Stimulated activated CD4-positive, alpha-beta T cell treated with anti-CD3 and anti-CD28 coated beads, Interleukin-4, amount 100 ng/mL, for 1 hour (primary cell): ENCODE measurements at places on chromosomes 3 and 15.
A peak's percentile ranks its signal among the peaks of the same experiment; 100 is the strongest.

DNA sequence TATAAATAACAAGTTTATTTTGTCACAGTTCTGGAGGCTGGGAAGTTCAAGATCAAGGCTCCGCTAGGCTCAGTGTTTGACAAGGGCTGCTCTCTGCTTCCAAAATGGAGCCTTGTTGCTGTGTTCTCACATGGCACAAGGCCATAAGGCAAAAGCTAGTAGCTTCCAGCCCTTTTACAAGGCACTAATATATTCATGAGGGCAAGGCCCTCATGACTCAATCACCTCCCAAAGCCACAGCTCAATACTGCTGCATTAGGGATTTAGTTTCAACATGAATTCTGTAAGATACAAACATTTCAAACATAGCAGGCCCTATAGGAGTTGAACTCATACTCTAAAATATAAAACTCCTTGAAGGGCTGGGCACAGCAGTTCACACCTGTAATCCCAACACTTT is 30.2 kb downstream of the ZBTB11 start:
- DNase-seq, result no peak

DNA sequence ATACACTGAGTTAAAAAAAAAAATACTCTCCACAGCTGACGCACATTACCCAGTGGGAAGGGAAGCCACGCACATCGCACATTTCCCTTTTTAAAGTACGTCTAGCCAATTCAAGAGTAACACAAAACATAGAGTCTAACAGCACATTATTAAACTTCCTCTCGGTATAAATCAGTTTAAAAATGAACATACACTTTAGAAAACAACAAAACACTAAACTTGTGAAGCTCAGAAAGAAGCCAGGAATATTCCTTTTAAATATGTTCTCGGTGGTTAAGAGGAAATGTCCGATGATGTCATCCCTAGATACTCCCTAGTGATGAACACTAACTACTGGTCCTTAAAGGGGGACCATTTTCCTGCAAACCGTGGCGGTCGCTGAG is 721 bp downstream of the MYEF2 start:
- no peak for DNase-seq

GRCh38 chr3:10601151-10601856 is 95.9 kb upstream of the ATP2B2 start:
- DNase-seq, result no peak

DNA sequence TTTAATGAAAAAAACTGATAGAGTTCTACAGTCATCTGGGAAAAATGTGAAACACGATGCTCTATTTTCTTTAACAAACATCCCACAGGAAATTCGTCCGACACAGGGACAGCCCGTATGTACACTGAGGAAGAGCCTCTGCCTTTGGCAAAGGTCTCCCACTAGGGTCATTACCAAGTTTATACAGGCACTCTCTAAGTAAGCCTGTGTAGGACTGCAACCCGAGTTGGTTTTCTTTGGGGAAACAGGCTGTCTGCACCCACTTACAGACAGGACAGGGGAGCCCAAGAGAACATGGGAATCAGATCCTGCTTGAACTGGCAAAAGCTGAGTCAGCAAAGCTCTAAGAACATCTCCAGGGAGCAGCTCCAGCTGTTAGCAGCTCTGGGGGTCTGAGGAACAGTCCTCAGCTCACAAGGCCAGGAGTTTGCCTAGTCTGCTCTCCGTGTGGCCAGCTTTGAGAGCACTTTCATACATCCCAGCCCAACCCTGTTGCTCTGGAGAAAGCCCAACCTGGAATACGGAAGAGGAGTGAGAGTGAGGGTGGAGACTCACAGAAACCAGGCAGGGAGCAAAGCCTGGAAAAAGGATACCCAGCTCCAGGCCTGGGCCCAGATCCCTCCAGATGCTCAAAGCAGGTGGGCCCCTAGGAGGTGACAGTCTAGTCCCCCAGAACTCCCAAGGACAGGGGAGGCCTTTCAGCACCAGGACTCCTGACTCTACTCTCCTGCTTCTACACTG is 1.9 kb downstream of the TBC1D2B start:
- DNase-seq, result no peak

DNA sequence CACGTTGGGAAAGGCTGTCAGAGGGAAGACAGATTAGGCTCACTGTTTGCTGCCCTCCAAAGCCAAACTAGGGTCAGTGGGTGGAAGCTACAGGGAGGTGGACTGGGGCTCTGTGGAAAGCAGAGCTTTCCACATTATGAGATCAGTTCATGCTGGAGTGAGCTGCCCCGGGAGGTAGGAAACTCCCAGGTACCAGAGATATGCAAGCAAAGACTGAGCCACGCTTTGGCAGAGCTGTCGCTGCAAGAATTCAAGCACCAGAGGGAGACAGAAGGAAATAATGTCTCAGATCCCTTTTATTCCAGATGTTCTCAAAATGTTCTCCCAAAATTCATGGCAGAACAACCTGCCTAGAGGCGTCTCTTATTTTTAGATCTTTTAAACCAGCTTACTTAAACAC is 286.6 kb downstream of the WDR72 start:
- no peak for DNase-seq

DNA sequence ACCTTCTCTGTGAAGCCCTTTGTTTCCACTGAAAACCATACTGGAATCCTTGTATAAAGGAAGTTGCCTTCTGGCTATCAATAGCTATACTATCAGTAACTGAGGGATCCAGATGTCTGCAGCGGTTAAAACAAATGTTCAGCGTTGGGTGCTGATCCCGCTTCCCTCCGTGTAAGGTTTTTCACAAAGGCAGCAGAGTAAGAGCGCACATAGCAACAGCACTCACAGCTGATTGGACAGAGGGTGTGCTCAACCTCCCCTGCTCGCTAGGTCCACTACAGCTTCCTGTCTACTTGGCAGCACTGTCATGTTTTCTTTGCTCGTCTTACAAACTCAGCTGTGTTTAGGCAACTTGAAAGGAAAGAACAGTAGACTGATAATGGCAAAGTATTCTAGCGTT is 27.3 kb downstream of the ATOSA start:
- DNase-seq, result peak; percentile 13

DNA sequence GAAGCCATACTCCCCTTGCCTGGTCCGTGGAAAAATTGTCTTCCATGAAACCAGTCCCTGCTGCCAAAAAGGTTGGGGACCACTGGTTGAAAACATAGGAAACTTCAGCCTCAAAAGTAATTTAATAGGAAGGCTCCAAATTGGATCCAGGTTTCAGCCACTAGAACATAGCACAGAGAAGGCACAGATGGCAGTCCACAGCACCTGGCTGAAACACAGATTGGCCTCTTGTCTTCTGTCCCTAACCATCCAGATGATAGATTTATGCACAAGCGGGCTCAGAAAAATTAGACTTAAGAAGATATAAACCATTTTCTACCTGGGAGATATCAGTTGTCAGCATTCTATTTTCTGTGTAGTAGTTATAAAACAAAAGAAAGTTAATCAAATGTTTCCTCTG is 397.1 kb downstream of the CNTN4 start:
- no peak for DNase-seq

DNA sequence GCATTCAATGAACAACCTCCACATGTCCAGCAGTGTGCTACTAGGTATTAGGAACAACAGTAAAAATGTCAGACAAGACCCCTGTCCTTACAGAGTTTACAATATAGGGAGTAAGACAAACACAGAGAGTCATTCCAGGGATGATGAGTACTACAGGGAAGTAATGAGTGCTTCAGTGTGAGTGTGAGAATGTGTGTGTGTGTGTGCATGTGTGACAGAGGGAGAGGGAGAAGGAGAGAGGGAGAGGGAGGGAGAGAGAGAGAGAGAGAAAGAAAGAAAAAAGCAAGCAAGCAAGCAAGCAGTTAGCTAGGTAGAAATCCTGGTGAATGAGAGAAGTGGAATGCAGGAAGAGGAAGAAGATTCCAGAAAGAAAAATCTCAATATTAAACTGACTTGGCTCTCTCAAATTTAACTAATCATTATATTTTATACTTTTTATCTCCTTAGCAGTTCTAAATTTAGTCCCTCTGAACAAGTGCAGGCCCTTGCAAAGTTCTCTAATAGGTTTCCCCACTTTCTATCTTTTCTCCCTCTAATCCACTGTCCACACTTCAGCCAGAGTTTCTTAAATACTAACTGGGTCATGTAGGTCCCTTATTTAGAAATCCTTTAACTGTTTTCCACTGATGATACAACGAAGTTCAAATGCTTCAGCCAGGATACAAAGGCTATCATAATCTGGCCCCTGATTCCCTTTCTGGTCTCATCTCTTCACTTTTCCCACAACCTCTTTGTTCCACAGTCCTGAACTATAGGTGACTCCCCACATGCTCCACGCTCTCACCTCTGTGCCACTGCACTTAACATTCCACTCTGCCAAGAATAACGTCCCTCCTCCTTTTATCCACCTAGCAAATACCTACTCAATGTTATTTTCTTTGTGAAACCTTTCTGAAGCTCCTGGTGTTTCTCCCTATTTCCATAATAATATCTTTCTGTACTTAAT is 10.3 kb downstream of the DCBLD2 start:
- no peak for DNase-seq

DNA sequence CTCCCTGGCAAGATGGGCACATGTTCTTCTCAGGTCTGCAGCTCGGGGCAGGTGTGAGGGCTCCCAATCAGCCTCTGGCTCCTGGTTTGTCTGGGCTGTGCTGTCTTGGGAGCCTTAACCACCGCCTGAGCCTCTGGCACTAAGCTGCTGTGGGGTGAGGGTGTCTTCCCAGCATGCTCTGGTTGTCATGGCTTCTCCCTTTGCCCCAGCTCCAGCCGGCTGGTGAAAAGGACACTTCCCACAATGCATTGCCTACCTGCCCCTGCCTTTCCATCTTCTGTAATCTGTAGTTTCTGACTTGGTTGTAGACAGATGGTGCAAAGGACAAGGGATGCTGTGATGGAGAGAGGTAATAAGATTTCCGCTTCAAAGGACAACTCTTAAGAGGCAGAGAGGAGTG is 295.3 kb downstream of the TLE3 start:
- DNase-seq, result no peak

DNA sequence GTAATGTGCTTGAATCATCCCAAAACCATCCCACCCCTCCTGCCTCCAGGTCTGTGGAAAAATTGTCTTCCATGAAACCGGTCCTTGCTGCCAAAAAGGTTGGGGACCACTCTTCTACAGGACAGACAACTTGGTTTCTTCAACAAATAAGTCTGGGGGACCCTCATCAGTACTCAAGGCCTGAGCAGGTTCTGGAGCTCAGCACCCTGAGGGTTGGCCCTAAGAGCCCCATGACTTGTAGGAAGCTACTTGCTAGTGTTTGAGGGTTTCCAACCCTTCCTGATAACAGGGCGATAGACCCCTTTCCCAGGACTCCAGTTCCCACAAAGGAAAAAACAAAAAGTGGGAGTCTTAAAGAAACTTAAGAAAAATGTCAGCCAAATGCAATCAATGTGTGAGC is 52.9 kb upstream of the SLCO2A1 start:
- DNase-seq, result no peak

GRCh38 chr15:64249406-64249805 is 86.6 kb upstream of the PPIB start:
- DNase-seq, result no peak

DNA sequence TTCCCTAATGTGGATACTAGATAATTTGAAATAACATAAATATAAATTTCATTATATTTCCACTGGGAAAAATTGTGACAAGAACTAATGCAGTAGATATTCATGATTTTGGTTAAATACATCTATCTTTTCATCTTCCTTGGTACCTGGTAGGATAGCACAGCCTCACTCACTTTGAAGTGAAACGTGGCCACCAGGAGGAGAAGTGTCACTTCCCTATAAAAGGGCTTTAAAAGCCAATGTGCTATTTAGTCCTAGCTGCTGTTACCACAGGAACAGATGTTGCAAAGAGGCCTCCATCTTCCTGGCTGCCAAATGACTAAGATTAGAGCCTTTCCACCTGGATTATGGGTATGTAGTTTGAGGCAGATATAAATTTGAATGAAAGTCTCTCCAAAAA is 140.0 kb downstream of the PLOD2 start:
- no peak for DNase-seq

- peak; percentile 56 for DNase-seq
Observed at GRCh38 chr15:99100245-99101173, 4.4 kb upstream of the SYNM start.

- DNase-seq, result no peak
Observed at GRCh38 chr3:11447584-11448200, 175.5 kb downstream of the ATG7 start.

GRCh38 chr15:47427463-47427862 is 289.8 kb upstream of the SEMA6D start:
- no peak for DNase-seq

DNA sequence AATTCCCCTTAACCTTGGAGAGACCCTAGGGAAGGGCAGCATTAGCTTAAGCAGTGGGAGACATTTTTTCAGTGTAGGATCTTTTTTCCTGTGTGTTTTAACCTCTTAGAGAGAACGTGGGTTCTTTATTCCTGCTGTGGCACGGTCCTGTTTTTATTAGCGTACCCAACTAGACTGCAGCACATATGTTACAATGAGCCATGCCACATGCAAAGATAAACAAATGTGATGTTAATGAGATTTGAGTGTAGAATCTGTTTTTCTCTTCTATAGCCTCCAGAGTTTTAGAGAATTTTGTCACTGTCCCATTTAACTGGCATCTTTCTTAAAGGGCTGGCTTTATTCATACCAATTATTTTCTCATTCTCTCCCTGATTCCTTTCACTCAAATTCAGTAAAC is 347.5 kb downstream of the CNTN4 start:
- DNase-seq, result no peak

DNA sequence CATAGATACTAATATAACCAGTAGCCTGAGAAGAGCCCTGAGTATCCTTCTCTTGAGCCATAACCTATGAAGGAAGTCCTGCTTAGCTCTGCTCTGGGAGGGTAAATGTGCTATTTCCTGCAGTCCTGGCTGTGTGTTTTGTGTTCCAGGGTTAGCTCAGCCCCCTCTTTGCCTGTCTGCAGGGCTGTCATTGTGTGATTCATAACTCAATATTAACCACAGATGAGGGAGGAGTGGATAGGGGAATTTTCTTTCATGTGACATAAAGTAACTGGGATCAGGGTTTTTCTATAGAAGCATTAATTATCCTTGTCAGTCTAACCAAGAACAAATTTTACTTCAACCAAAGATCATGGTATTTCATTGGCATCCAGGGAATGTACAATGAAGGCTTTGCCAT is 183.3 kb upstream of the ZBTB20 start:
- no peak for DNase-seq

- DNase-seq, result no peak
Observed at GRCh38 chr15:94610485-94610884, 379.1 kb downstream of the MCTP2 start.

GRCh38 chr15:31437686-31438085 is 111.1 kb downstream of the KLF13 start:
- DNase-seq, result peak; percentile 71

- DNase-seq, result no peak
Observed at GRCh38 chr15:47691882-47692281, 25.4 kb upstream of the SEMA6D start.

GRCh38 chr3:51968883-51969678 is 1.8 kb upstream of the PCBP4 start:
- DNase-seq, result no peak
